Stimulated activated CD8-positive, alpha-beta memory T cell treated with anti-CD3 and anti-CD28 coated beads, Interleukin-15, amount 100 ng/mL, for 24 hours (primary cell): ENCODE measurements at places on chromosomes 6 and 20.

DNA sequence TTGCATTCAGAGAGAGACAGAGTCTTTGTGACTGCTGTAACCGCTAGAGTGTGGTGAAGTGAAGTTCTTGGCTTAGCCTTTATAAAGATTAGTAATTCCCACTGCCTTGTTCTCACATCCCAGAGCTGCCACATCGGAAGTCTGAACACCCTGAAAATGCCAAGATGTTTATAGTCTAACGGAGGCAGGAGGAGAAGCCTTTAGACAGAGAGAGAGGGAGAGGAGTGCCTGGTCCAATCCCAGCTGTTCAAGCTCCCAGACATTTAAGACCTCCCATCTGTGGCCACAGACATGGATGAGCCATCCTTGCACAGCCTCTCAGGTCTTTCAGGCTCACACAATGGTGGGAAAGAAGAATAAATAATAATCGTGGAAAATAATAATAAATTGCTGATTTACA lies 1422.8 kb upstream of the EYS start:
- no peak for DNase-seq

- no peak for DNase-seq
These were observed 159.9 kb upstream of the PCSK2 start for GRCh38 chr20:17066902-17067301.

GRCh38 chr6:157653521-157653920 lies 169.5 kb upstream of the SNX9 start:
- DNase-seq, result no peak

GRCh38 chr6:48135323-48136084 lies 24.5 kb upstream of the PTCHD4 start:
- DNase-seq, result no peak

DNA sequence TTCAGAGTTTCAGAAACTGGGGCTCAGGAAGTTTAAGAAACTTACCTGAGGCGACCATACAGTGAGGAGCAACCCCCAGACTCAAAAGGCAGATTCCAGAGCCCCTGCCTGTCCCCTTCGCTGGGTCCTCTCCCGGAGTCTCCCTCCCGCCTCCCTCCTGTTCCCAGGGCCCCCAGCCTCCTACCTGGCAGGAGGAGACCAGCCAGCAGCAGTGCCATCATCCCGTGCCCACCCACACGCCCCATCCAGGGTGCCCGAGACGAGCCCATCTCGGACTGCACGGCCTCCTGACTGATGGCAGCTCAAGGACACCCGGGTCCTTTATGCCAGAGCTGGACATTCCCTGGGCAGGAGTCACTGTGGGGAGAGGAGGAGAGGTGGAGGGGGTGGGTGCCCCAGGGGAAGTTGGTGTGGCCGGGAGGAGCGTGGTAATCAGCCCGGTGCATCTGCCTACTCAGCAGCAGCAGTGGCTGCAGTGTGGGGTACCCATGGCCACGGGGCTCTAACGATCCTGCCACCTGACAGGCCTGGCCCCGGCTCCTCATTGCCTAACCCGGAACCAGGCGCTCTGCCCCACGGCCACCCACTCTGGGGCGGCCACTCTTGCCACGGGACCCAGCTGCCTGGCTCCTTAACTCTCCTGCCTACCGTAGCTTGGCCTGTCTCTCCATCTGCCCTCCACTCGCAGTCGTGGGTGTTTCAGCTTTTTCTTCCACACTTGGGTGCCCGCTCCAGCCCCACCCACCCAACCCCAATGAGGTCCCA lies at the start of gene CDSN:
Gene CDSN (minus strand): TSS at position 296 of the 765 bp plus-strand sequence. CDS start 27 bp downstream, at position 269.
- no peak for DNase-seq

DNA sequence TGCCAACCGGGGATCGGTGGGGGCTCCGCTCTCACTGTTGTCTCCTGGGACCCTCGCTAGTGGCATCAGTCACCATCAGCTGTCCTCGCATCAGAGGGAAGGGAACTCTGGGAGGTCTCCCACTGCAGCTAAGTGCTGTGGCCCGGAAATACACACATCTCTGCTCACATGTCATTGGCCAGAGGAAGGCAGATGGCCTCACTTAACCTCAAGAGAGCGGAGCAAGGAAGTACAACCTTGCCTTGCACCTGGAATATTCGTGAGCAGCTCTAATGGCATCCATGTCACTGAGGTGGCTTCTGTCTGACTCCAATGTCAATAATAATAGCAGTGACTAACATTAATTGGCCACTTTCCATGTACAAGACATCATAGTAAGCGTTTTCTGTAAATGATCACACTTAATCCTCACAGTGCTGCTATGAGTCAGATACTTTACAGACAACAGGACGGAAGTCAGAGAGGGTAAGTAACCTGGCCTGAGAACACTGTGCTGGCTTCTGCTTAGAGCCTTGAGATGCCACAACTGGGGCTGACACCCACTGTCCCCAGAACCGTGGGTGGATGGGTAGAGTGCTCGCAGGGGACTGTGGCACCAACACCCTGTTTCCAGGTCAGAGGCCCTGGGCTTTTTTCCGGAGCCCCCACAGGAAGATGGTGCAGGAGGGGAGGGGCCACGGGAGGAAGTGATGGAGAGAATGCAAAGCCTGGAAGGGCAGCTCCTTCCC lies 6.0 kb downstream of the LHFPL5 start:
- DNase-seq, result no peak

DNA sequence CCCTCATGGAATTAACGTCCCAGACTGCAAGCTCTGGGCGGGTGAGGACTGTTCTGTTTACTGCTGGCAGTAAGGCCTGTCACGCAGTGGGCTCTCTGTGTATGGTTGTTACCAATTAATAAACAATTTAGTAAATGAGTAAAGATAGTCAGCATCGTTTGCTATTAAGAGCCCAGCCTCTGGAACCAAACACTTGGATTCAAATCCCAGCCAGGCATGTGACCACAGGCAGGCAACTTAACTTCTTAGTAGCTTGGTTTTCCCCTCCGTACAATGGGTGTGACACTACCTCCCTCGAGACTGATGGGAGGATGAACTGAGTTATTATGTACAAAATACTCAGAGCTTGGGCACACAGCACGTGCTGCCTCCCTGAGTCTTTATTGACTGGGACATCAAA lies 137.7 kb upstream of the ARMC2 start:
- DNase-seq, result no peak

GRCh38 chr20:11473983-11474382 lies 443.7 kb upstream of the BTBD3 start:
- no peak for DNase-seq

GRCh38 chr20:45934046-45934585 lies 367 bp upstream of the PCIF1 start:
- DNase-seq, result peak; percentile 33

- no peak for DNase-seq
These were observed 5.6 kb downstream of the PIM1 start for GRCh38 chr6:37175332-37176267.

DNA sequence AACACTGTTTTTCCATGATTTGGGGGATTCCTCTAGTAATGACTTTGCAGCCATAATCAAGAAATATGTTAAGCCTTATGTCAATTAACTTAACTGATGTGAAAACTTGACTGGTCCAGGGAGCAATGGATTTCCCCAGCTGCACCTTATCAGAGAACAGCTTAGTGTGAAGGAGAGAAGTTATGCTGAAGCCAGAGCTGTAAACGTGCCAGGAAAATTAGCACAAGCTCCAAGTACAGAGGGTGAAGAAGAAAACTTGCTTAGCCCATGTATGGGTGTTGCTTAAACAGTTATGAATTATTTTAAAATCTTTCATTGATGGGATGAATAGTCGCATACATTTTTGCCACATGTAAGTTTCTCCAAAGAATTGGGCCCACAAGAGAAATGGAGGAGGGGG lies 214.9 kb upstream of the RNF217 start:
- no peak for DNase-seq

- DNase-seq, result peak; percentile 55
These were observed 96.8 kb upstream of the NFATC2 start for GRCh38 chr20:51639206-51639832.

DNA sequence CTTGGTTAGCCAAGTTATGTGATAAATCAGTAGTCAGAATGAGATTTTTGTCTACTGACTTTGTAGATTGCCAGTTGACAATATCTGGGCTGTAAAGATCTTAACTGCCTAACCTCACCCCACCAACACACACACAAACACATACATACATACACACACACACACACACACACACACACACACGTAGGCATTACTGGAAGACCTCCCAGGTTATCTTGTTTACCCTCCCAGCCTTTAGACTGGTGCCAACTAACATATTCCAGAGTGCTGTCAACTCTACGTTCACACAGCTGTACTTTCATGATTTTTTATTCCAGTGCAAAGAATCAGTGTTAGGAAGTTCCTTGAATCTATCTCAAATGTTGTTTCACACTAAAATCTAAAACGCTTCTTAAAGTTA lies 38.9 kb downstream of the BMP5 start:
- DNase-seq, result no peak

GRCh38 chr6:133456944-133457343 lies 215.8 kb downstream of the EYA4 start:
- DNase-seq, result no peak

GRCh38 chr6:137332637-137333280 lies 113.6 kb upstream of the IFNGR1 start:
- no peak for DNase-seq

- no peak for DNase-seq
These were observed 269.7 kb downstream of the TAF4 start for GRCh38 chr20:61795669-61796630.

DNA sequence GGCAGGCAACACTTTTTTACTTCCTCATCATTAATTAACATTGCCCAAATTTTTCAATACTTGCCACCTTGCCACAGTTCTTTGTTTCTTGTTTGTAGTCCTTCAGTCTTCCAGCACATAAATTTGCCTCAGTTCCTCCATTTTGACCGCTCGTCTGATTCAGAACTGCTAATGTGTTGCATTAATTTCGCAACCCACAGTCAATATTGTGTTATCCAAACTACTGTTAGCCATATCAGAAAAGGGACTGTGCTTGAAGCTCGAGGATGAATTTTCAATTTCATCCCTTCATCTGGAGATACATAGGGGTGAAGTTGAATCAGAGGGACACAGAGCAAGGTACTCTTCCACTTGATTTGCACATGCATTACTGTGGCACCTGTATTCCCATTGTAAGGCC lies 421.5 kb downstream of the CDKAL1 start:
- no peak for DNase-seq

DNA sequence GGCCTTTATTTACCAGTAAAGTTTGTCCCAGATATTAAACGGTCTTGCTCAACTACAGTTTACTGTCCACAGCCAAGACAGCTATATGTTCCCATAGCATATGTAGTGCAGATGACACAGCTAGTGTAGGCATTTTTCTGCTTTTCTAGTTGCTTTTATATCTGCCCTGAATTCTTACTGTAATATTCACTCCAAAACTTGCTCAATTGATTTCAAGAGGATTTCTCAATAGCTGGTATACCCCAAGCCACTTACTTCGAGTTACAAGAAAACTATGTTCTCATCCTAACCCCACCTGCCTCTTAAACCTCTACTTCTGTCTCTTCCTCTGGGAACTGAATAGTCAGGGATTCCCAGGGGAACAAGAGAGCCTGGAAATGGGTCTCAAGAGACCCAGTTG lies 18.9 kb upstream of the ROS1 start:
- no peak for DNase-seq
